Activated CD8-positive, alpha-beta T cell treated with anti-CD3 and anti-CD28 coated beads, Interleukin-2, amount 10 ng/mL, durations not matched to agents 7 days and 5 days (primary cell): ENCODE measurements at places on chromosomes 12 and 14.

- peaks cover 65% of the 10 kb centered on the region for H3K4me1 ChIP-seq
- H3K27me3 ChIP-seq = no peaks in the 10 kb centered on the region
- peaks cover 26% of the 10 kb centered on the region for H3K36me3 ChIP-seq
- H3K27ac ChIP-seq = peak overlapping the region; percentile 76
- DNase-seq = no peak
Observed at GRCh38 chr14:69685716-69686115, 74.3 kb downstream of the SUSD6 start.

GRCh38 chr14:87205811-87206210, 787.2 kb downstream of the GALC start:
- H3K27me3 ChIP-seq = no peaks in the 10 kb centered on the region
- no peaks in the 10 kb centered on the region for H3K4me1 ChIP-seq
- DNase-seq = no peak
- H3K4me3 ChIP-seq = no peak overlapping the region
- H3K36me3 ChIP-seq = no peaks in the 10 kb centered on the region

- H3K4me3 ChIP-seq = no peak overlapping the region
- peaks cover 43% of the 10 kb centered on the region for H3K4me1 ChIP-seq
- H3K27ac ChIP-seq = no peak overlapping the region
- DNase-seq = no peak
Observed at GRCh38 chr12:96044017-96044942, 8.9 kb upstream of the LTA4H start.

- H3K4me1 ChIP-seq = no peaks in the 10 kb centered on the region
- DNase-seq = no peak
- no peak overlapping the region for H3K4me3 ChIP-seq
- H3K27ac ChIP-seq = no peak overlapping the region
- no peaks in the 10 kb centered on the region for H3K36me3 ChIP-seq
- H3K27me3 ChIP-seq = no peaks in the 10 kb centered on the region
Observed at GRCh38 chr14:84401631-84402030, 1128.3 kb upstream of the FLRT2 start.

DNA sequence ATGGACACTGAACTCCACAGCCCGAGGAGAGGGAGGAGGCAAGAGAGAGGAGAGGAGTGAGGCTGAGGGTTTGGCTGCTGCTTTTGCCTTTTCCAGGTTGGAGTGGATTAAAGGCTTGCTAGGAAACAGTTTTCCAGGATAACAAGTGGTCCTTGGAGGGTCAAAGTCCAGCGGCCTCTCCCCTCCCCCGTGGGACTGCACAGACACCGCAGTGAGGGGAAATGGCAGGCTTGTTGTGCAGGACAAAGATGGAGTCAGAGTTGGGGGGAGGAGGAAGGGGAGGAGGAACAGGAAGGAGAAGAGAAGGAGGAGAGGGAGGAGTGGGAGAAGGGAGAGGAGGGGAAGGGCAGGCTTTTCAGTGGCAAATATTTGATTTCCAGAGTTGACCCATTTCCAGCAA, 245.5 kb downstream of the RBM19 start:
- H3K27me3 ChIP-seq = no peaks in the 10 kb centered on the region
- DNase-seq = no peak

DNA sequence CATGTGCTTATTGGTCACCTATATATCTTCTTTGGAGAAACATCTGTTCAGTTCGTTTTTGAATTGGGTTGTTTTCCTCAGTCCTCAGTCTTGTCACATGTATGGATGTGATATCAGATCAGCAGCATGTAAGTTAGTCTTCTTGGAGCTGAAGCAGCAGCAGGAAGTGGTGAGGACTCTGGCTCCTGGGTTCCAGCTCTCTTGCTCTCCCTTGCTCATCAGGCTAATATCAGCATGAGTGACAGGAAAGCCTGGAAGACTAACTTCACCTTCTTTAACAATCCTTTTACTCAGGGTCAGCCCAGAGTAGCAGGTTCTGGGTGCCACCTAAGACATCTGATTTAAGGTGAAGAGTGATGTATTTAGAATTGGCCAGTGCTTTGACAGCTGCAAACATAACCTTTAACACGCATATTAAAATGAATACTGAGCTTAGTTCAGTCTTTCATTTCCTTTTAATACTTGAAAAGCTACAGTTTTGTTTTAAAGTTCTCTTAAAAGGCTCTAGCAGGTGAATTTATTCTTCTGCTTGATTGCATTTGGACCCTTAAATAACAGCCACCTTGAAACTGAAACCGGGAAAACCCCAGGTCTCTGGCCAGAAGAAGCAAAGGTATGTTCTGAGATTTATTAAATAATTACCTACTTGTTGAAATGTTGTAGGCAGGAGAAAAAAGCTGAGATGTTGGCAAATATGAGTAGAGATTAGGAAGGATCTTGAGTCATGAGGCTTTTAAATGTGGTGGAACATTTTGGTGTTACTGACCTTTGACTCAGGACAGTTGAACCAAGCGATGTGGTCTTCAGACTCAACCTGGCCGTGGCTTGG, 54.3 kb downstream of the DRAM1 start:
- no peak for DNase-seq
- peaks cover 6% of the 10 kb centered on the region for H3K4me1 ChIP-seq
- H3K36me3 ChIP-seq = no peaks in the 10 kb centered on the region

DNA sequence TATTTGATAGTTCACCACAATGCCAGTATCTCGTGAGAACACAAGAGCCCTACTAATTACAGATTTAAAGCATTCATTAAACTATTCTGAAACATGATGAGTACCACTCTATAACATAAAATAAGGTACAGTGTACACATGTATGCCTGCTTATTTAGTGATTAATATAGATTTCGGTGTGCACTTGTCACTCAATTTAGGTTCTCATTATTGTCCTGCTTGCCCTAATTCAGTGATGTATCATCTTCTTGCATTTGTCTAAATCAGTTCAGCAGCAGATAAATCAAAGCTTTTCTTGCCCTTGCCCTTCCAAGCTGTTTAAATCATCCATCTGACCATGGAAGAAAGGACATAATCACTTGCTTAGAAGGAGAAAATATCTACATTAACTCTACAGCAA, 359.7 kb downstream of the GXYLT1 start:
- DNase-seq = no peak
- no peak overlapping the region for H3K27ac ChIP-seq
- H3K27me3 ChIP-seq = no peaks in the 10 kb centered on the region
- no peaks in the 10 kb centered on the region for H3K36me3 ChIP-seq
- H3K4me3 ChIP-seq = no peak overlapping the region

DNA sequence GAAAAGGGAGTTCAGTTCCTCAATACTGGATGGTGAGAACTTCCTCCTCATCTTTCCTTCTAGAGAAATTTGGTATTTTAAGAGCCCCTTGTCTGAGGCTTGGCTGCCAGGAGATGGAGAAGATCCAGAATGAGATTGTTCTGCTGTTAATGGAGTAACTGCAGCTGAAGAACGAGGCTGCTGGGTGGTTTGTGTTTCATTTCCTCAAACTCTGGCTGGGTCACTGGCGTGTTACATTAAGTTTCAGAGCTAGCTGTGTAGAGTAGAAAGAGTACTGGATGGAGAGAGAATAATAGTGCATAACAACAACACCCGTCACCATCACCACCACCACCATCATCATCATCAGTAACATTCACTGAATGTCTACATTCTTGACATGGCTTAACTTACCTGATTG, 325.0 kb upstream of the TBX3 start:
- no peak for DNase-seq
- no peaks in the 10 kb centered on the region for H3K36me3 ChIP-seq
- H3K4me1 ChIP-seq = no peaks in the 10 kb centered on the region
- no peaks in the 10 kb centered on the region for H3K27me3 ChIP-seq
- no peak overlapping the region for H3K4me3 ChIP-seq

DNA sequence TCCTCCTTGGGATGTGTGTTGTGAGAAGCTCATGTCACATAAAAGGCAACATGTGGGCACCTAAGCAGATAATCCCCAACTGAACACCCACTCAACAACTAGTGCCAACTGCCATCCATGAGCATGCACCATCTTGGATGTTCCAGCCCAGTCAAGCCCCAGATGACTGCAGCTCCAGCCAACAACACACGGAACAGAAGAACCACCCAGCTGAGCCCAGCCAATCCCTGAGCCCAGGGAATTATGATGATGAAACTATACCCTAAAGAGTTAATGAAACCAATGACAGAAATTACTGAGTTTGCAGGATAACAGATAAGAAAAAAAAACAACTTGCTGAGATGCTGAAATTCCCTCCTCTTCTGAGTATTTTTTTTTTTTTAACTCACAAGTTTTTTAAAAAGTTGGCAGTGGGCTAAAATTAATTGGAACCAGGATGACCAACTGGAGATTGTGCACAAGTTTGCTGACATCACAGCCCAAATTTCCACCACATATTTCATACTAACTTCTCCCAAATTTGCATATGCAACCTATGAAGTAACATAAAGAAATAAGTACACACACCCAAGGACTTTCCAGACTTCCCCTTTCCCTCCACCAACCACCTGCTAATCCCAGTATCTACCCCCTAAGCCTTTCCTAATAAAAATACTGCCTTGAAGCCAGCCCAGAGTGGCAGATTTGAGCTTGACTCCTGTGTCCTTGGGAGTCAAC, 124.5 kb downstream of the KSR2 start:
- no peak for DNase-seq
- peaks cover 5% of the 10 kb centered on the region for H3K27me3 ChIP-seq
- H3K36me3 ChIP-seq = no peaks in the 10 kb centered on the region
- H3K4me1 ChIP-seq = no peaks in the 10 kb centered on the region
- H3K27ac ChIP-seq = no peak overlapping the region

DNA sequence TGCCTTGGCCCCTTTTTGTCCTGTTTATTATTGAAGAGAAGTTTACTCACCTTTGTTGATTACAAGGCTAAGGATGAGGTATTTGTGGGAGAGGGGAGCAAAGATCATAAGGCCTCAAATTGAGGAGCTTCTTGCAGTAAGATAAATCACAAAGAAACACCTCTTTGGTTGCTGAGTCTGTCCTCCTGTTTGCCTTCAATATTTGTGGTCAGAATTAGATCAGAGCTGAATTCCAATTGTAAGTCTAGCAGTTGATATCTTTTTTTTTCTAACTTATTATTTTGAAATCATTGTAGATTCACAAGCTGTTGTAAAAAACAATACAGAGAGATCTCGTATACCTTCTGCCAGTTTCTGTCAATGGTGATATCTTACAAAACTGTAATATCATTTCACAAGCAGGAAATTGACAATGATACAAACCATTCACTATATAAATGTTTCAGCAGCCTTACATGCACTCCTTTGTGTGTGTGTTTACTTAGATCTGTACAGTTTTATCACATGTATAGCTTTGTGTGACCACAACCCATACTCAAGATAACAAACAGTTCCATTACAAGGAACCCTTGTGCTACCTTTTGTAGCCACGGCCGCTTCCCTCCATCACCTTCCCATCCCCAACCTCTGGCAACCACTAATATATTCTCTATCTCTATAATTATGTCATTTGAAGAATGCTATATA, 97.4 kb downstream of the KICS2 start:
- no peak overlapping the region for H3K27ac ChIP-seq
- H3K4me3 ChIP-seq = no peak overlapping the region
- no peaks in the 10 kb centered on the region for H3K4me1 ChIP-seq
- peaks cover 7% of the 10 kb centered on the region for H3K27me3 ChIP-seq
- DNase-seq = no peak

DNA sequence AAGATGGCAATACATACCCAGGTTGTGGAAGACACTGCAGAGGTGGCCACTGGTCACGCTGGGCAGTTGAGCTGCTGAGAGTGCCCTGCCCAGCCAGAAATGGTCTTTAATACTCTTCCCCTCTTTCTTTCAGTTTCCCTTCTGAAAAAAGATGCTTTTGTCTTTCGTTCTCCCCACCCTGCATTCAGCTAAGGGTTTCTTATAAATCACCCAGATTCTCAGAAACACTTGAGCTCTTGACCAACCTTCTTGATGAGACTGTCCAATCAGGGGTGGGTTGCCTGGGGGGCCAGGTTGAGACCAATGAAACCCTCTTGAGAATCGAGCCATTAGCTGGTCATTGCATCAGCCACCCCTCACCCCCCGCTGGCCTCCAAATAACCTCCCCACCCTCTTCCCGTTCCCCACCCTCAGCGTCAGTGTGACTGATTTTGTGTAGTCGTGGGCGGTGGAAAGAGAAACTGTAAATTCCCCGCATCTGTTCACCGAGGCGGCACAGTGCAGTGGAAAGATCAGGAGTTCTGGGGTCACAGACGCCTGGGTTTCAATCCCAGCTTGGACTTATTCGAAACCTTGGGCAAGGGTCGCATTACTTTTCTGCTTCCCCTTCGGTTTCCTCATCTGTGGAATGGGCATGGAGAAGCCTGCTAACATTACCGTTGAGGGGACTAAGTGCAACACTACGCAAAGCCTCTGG, 52.3 kb downstream of the SLC25A47 start:
- peak; percentile 90 for DNase-seq
- H3K4me3 ChIP-seq = peak overlapping the region; percentile 95
- H3K27ac ChIP-seq = peak overlapping the region; percentile 96
- peaks cover 44% of the 10 kb centered on the region for H3K36me3 ChIP-seq
- H3K27me3 ChIP-seq = no peaks in the 10 kb centered on the region

DNA sequence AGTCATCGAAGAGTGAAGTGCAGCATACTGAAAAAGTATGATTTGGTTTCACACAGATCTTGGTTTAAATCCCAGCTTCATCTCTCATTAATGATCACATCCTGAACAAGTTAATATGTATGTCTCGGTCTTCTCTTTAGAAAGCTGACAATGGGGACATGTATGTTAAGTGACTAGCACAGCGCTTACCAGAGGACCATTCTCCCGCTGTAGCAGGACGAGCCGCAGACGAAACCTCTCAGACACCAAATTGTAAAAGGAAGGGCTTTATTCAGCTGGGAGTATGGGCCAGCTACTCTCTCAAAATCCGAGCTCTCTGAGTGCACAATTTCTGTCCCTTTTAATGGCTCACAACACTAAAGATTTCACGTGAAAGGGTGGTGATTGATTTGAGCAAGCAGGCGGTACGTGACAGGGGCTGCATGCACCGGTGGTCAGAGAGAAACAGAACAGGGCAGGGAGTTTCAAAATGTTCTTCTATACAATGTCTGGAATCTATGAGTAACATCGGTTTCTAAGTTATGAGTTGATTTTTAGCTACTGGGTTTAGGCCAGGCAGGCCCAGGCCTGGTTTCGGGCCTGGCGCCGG, 682.4 kb downstream of the DIO2 start:
- H3K4me3 ChIP-seq = no peak overlapping the region
- H3K4me1 ChIP-seq = no peaks in the 10 kb centered on the region
- no peak for DNase-seq
- no peaks in the 10 kb centered on the region for H3K36me3 ChIP-seq
- H3K27ac ChIP-seq = no peak overlapping the region

DNA sequence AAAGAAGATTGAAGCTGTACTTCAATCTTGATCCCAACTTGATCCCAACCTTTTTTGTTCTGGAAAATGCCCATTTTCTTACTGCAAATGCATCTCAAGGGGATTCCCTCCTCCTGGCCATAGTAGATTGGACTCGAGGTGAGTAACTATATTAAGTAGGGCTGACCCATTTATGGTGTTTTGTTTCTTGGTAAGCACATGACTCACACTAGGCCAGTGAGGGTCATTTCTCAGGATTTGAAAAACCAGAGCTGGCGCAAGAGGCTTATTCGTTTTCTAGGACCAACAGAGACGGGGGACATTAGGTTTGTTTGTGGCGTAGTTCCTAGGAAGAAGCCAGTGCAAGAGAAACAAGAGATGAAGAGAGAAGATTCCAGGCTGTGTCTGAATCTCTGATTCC, 51.4 kb downstream of the MRPL42 start:
- H3K4me1 ChIP-seq = peaks cover 3% of the 10 kb centered on the region
- no peaks in the 10 kb centered on the region for H3K36me3 ChIP-seq
- peaks cover 12% of the 10 kb centered on the region for H3K27me3 ChIP-seq
- no peak overlapping the region for H3K27ac ChIP-seq
- DNase-seq = no peak
